Left hindlimb (tissue), 1 donor: ENCODE measurements at places on chromosomes 7 and 10.

DNA sequence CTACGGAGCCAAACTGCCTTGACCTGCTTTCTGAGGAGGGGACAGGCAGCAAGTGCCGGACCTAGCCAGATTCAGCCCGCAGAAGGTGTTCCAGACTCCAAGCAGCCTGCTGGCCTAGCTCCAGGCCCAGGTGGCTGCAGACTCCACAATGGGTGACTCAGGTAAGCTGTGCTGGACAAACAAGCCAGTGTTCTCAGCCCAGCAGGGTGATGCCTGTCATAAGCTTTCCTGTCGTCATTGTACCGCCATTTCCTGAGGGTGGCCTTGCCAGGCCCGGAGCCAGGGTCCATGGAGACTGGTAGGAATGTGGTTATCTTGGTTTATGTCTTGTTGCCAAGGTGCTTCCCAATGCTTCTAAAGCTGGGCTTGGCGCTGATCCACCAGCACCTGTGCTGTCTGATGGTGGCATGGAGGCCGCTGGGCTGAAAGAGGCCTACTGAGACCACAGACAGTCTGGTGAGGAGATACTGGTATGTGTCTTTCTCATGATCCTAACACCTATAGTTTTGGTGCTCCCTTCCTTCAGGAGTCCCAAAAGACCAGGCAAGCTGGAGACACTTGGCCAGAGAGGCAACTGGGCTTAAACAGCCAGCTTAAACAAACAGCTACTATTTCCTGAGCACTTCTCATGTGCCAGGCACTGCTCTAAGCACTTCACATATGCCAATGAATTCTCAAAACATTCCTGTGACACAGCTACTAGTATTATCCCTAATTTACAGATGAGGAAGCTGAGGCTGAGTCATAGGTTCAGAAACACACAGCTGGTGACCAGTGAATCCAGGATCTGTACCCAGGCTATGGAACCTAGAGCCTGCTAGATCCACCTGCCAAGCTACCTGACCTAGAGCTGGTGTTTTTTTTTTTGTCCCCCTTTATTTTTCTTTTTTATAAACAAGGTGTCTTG, 42.0 kb downstream of the ZC3HC1 start:
- DNase-seq: no peak

- no peak for DNase-seq
Measured at GRCh38 chr10:4138146-4138721, 353.2 kb upstream of the KLF6 start.

DNA sequence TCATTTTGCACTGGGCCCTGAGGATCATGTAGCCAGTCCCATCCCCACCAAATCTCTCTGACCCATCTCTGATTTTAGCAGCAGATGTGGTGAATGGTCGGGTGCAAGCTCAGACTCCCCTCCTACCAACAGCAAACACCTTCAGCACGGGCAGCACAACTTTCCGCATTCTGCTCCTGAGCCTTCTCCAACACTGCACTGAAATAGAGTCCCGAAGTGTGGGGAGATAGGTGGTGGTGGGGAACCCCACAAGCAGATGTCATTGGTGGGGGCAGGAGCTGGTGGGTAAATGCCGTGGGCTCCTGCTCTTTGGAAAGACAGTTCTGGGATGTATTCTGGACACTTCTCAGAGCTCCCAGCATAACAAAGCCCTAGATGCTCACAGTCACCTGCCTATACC, 9.6 kb upstream of the CTBP2 start:
- no peak for DNase-seq

- DNase-seq: no peak
Measured at GRCh38 chr10:92846-93245, 42.4 kb upstream of the ZMYND11 start.

GRCh38 chr10:13183625-13184024, 22.3 kb downstream of the MCM10 start:
- DNase-seq: no peak

DNA sequence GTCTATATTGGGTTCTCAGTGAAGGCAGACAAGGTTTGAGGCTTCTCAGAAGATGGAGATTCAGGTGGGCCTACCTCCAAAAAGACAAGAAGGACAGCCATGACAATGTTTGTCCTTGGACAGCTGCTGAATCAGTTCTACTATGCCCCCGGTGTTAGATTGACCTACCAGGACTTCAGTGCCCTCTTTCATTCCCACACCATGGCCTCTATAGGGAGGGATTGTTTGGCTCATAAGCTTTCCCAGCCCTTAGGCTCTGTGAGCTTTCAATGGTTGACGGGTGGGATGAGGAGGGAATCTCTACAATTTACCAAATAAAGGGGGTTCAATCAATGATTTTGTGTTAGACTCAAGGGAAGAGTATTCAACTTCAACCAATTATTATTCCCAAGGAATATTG, 23.4 kb upstream of the RAPGEF5 start:
- DNase-seq: no peak

GRCh38 chr10:53547364-53547763, 774.8 kb upstream of the MBL2 start:
- DNase-seq: no peak

DNA sequence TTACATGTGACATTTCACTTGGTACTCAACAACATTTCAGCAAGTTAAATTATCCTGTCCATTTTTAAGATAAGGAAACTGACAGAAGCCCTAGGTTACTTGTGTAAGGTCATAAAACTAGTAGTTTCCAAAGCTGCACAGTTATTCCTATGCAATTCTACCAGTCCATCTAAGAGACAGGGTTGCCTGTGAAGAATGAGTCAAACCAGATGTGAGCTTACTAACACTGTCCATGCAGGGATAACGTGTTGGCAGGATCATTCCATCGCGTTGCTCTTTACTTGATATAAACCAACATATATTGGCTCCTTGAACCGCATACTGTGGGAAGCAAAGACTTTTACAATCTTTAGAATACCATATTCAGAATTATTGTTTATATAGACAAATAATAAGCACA, 280.9 kb upstream of the HGF start:
- DNase-seq: no peak

DNA sequence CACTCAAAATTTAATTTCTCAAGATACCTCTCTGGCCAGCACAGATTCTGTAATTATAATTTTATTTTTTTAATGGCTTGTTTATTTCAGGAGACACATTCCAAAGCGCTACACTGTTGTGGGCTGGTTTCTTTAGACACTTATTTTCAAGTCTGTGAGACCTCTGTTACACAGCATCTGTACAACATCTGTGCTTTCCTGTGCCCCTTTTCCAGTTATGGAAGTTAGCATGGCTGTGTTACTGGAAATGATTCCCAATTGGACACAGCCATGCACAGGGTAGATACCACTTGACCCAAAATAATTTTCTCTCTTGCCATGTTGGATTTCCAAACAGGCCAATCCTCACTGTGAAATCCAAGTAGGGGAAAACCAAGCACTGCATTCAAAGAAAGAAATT, 172.3 kb upstream of the ADCY1 start:
- DNase-seq: no peak

- DNase-seq: no peak
Measured at GRCh38 chr10:60139798-60140566, 233.6 kb upstream of the CCDC6 start.

- DNase-seq: peak; percentile 51
Measured at GRCh38 chr10:1737222-1738061, at the start of gene ADARB2. ADARB2 (minus strand) TSS chr10:1737525.

DNA sequence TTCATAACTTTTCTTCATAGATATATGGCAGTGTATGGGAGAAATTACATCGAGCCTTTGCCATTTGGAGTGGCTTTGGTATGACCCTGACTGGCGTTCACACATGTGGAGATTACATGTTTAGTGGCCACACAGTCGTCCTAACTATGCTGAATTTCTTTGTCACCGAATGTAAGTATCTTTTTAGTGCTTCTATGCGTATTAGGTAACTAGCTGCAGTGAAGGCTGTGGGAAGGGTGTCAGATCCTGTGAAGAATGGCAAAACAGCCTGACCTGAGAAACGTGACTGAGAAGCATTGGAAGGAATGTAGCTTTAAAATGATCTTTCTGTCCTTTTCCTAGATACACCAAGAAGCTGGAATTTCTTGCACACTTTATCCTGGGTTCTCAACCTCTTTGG, 34.5 kb upstream of the VDAC2 start:
- DNase-seq: no peak

DNA sequence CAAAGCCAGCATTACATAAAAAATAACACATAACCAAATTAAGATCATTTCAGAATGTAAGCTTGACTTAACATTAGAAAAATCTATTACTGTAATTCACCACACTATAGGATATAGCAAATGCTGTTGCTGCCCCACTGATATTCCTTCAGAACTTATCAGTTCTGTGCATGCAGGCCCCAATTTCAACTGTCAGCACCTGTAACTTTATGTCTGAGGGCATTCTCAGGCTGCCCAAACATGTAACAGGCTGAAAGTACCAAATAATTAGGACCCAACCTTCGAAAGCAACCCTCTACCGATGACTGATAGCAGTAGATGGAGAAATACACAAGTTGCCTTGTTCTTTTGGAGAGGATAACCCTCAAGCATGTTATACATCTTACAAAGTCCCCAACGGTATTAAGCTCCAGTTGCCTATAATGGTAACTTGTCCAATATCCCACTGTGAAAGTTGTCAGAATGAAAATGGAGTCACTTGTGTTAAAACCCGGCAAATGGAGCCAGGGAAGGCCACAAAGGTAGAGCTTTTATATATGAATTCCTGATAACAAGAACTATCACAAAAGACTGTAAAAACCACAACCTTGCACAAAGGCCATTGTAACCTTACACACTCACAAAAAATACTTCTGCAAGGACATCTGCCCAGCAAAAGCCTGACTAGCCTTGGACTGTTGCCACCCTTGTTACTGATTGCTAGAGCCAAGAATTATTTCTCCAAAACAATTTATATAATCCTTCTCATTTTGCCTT, 66.9 kb upstream of the ZNF746 start:
- no peak for DNase-seq

- DNase-seq: no peak
Measured at GRCh38 chr7:94045581-94045980, 41.4 kb upstream of the BET1 start.

- no peak for DNase-seq
Measured at GRCh38 chr7:139341776-139342226, 664 bp downstream of the FMC1 start.

DNA sequence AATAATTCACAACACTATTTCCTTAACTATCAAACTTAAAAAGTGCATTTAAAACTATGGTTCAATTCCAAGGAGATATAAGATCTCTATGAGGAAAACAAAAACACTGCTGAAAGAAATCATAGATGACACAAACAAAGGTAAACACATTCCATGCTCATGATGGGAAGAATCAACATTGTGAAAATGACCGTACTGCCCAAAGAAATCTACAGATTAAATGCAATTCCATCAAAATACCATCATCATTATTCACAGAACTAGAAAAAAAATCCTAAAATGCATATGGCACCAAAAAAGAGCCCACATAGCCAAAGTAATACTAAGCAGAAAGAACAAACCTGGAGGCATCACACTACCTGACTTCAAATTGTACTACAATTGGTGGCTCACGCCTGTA, 159.9 kb upstream of the EEPD1 start:
- no peak for DNase-seq

- DNase-seq: no peak
Measured at GRCh38 chr7:47896809-47897423, 51.4 kb downstream of the PKD1L1 start.

- no peak for DNase-seq
Measured at GRCh38 chr10:124306922-124307371, 111.8 kb downstream of the OAT start.

DNA sequence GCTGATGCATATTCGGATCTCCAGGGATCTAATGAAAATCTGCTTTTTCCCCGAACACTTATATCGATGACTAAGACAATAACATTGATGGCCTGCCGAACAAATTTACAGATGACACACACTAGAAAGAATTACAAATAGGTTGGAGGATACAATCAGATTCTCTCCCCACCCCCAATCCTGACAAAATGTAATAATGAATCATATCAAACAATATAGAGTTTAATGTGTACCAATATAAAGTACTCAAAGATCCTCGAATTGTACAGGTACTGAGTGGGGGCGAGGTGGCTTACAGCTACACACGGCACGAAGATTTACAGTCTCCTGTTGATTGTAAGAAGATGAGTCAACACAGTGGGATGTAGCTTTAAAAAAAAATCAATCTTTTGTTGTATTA, 182.7 kb upstream of the MKLN1 start:
- no peak for DNase-seq

- DNase-seq: no peak
Measured at GRCh38 chr10:99832439-99832838, 50.0 kb downstream of the ABCC2 start.

DNA sequence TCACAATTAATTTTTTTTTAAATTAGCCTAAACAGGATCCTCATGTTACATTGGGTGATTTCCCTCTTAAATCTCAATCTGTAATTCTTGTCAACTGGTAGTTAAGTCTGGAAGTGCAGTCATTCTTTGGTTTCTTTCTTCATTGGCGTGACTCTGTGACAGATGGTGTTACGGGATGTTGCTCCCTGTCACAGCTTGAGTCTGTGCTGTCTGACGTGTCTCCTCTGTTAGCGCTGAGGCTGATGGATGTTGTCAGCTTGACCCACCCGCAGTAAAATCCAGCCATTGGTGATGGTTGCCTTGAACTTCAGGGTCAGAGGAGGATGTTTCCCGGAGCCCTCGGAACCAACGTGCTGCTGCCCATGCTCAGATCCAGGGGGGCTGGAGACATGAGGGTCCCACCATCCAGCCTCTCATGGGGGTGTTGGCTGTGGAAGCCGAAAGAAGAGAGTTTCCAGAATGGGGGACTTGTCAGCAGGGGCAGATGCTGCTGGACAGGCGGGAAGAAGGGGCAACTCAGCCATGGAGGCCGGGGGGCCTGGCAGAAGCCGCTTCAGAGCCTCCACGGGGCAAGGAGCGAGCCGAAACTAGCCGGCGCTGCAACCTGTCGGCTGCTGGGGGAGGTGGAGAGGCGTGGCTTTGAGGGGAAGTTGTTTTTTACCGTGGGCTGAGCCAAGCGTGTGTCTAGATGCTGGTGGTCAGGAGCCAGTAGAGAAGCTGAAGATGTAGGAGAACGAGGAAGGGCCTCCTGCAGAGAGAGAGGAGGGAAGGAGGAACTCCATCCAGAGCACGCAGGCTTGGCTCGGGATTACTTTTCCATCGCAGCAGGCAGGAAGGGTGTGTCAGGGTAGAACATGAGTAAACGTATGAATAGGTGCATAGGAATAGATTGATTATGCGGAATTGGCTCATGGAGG, 3.5 kb downstream of the SUN1 start:
- no peak for DNase-seq

GRCh38 chr10:38054361-38054797, 39.8 kb upstream of the ZNF37A start:
- no peak for DNase-seq

GRCh38 chr10:66746711-66747110, 179.1 kb upstream of the LRRTM3 start:
- no peak for DNase-seq
